Pericardium fibroblast (primary cell): ENCODE measurements at places on chromosomes 4 and X. TPM values are rescaled to one million over a fixed set of nuclear protein-coding genes. Genes with fewer than 3 reads are reported as not detected.

HSFX1 gene
- 0.12 and 0.60 TPM in 2 replicates for total RNA-seq

ARMCX1 gene
- total RNA-seq: 24.7 and 34.0 TPM in 2 replicates

FSTL5 gene
- total RNA-seq: not detected in 2 replicates

RAB40A gene
- total RNA-seq: 0.17 and 0.58 TPM in 2 replicates

ITIH6 gene
- total RNA-seq: not detected in 2 replicates

FHL1 gene
- 123 and 240 TPM in 2 replicates for total RNA-seq
